Stimulated activated CD8-positive, alpha-beta memory T cell treated with anti-CD3 and anti-CD28 coated beads, Interleukin-4, amount 100 ng/mL, for 1 hour (primary cell): ENCODE measurements at places on chromosomes 7 and 10.

GRCh38 chr10:114876602-114877300 lies 55.2 kb downstream of the FHIP2A start:
- no peak for DNase-seq

DNA sequence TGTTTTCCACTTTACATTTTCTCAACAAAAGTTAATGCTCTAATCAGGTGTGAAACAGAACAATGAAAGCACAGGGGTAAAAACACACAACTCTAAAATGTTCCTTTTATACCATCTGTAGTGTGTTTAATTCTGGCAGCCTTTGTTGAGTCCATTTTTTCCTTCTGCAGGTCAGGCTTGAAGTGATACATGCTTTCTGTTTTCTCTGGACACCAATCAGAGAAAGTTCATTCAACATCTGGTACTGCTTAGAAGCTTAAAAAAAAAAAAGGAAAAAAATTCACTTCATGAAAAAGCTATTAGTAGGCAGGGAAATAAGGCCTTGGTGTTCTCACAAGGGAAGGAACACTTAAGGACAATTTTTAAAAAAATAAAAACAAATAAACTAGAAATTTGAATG lies 231.3 kb upstream of the RHOBTB1 start:
- DNase-seq, result no peak

GRCh38 chr10:73494213-73494612 lies 1.6 kb downstream of the PPP3CB start:
- DNase-seq, result no peak

GRCh38 chr10:43399320-43400310 lies 9.4 kb downstream of the HNRNPF start:
- DNase-seq, result no peak

GRCh38 chr10:33233221-33233620 lies 101.2 kb downstream of the NRP1 start:
- DNase-seq, result no peak

GRCh38 chr10:62760401-62760800 lies 44.1 kb upstream of the ADO start:
- DNase-seq, result no peak

DNA sequence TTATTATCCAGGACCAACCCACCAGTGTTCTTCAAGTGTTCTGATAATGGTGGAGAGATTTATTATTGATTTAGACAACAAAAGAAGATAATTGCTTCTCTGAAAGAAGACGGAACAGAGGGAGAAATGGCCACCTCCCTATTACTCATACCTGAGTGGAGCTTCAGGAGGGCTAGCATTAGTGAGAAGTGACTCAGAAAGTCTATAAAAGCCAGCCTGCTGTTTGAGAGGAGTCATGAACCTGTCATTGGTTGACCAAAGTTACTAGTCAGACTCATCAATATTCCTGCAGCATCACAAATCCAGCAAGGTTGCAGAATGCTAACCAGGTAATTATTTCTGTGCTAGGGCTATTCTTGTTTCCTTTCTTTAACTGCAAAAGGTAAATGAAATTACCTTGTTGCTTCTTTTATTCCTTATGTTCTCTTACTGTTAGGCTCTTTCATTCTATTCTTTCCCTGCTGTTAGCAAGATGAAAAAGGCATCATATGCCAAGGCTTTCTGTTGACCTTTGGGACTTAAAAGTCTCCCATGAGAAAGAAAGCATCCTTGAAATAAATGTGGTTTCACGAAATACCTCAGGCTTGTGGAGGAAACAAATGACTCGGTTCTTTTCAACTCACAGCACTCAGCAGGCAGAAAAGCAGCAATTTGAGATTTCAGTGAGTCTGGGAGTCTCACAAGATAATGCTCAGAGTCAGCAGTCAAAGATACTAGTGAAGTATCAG lies 256.4 kb upstream of the PHYHIPL start:
- no peak for DNase-seq

- DNase-seq, result no peak
Measured at GRCh38 chr7:21504021-21504420, 38.8 kb upstream of the DNAH11 start.

GRCh38 chr10:118948786-118949185 lies 80.7 kb upstream of the NANOS1 start:
- no peak for DNase-seq

DNA sequence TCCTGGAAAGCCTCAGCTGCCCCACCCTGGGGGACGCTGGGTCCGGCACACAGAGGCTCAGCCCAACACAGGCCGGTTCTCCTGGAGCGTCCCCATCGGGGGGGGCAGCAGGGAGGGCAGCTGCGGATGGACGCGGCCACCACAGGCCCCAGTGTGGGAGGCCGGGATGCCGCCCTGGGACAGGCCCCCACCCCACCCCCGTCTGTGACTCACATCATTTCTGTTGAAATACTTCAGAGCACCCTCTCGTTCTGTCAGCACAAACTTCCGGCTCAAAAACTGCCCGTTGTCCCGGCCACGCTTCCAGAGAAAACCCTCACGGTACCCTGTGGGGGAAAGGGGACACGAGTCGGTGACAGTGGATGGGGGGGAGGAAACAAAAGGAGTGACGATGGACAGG lies 28.5 kb downstream of the GET4 start:
- DNase-seq, result no peak

DNA sequence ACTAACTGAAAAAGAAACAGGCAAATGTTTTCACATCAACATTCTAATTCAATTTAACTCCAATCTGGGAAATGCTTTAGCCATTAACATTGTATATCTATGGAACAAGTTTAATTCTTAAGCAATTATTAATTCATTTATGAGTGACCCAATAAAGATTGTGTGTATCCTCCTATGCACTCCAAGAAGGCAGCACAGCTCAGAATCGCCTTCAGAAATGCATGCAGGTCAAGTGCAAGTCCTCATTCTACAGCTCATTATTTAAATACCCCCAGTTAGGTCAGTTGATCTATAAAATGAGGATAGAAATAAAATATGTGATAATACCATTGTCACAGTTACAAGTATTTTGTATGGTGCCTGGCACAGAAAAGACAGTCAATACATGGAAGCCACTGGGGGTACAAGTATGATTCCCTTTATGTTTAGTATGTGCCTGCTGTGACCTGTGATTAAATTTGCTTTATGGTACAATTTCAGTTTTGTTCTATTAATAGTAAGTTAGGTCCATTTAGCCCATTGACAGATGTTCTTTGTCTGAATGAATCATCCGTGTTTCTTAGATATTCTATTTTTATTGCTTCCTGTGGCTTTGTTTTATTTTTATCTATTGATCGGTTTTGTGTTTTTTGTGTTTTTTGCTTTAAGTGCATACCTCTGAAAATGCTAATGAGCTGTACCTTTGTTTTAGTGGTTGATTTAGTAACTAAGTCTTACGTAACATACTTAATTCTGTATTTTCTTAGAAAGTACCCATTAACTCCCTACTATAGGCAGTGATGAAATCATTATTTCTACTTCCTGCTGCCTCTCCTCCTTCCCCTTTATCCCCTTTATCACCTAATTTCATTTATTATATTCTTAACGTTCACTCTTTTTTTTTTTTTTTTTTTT lies 42.8 kb downstream of the CPXM2 start:
- DNase-seq, result no peak

DNA sequence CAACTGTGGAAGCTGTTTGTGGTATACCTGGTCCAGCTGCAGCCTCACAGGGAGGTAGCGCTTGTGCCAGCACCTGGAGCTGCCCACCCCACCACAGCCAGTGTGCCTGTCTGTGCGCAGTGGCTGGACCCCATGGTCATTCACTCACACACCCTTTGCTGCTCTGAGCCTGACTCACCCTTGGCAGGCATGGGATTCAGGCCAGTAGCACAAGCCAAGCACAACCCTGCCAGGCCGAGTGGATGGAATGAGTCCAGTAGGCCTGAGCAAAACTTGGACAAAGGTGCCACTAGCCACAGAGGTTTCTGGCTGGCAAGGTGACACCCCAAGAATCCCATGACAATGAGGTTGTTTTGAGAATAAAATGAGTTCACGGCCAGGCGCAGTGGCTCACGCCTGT lies 19.0 kb downstream of the RBM48 start:
- DNase-seq, result no peak

DNA sequence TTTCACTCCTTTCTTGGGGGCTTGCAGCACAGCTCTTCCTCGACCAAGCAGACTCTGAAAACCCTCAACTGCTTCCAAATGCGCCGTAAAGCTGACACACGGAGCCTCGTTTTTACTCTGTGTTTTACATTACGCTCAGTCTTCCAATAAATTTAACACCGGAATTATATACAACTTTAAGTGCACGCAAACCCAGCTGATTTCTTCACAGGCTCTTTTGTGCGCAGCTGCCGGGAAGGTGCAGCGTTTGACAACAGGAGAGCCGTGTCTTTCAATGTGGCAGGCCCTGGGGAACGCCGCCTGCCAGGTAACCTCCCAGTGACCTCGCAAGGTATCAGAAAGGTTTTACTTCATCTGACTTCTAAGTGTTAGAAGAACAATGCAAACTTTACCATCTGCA lies 35.0 kb downstream of the GFRA1 start:
- no peak for DNase-seq

DNA sequence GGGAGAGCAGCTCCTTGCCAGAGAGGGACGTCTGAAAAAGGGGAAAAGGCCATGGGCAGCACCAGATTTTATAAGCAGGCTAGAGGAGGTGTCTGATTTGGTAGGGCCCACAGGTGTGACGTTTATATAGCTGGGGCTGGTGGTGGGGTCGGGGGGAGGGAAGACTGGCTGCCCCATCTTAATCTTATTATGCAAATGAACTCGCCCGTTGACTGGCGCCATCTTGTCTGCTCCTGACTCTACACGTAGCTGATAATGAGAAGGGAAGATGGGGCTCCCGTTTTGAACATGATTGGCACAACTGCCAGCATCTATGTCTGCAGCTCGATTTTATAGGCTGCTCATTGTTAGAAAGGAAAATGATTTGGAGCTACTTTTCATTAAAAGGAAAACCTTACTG lies 28.6 kb upstream of the CADPS2 start:
- DNase-seq, result no peak

DNA sequence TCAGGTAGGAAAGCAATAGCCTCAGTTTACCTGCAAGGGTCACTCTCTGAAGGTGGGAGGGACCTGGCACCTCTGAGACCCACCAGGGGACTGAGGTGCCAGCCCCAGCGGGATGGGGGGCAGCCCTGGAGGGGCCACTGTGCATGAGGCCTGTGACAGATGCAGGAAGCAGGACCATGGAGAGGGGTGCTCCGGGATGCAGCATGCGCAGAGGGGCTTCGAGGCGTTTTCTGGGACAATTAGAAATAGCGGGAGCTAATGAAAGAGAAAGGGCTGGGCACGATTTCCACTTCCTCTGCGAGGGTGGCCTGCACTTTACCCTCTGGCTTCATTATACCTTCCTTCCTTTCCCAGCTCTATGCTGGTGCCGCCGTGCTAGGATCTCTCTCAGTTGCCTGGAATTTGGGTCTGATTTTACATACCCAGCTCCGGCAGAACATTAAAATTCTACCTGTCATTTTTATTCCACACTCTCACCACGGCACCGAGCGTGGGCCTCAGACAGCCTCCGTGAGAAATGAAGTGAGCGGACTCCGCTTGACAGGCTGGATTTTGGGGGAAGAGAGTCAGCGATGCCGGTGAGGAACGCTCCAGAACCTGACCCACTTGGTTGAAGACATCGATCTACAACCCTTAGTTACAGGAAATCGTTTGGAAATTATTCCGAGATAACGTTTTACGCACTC lies 333.9 kb upstream of the PFKP start:
- DNase-seq, result no peak

DNA sequence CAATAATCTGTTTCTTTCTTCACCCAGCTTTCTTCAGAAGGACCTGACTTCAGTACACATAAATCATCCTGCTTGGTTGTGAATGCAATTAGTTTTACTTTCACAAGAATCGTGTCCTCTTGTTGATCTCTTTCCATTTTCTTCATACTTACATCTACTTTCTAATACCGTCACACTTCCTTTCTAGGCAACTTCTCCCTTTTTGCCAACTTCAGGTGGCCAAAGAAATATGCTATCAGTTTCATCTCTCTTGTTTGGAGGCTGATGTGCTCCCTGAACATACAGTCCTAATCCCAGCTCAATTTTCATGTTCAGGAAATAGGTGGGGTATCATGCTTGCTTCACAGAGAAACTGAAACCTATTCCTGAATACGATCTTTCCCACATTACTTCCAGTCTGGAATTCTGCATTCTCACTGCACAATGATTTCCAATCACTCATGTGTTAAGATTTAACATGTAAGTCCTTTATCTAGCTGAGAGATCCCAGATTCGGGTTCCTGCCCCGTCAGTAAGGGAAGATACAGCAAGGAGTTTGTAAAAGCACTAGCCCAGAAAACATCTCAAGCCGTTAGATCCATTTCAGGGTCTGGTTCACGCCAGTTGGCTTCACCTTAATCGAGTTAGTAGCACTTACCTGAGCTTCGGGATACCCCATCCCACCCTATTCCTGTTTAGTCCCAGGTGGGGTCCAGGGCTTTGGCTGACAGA lies 994 bp downstream of the SLC25A28 start:
- no peak for DNase-seq

DNA sequence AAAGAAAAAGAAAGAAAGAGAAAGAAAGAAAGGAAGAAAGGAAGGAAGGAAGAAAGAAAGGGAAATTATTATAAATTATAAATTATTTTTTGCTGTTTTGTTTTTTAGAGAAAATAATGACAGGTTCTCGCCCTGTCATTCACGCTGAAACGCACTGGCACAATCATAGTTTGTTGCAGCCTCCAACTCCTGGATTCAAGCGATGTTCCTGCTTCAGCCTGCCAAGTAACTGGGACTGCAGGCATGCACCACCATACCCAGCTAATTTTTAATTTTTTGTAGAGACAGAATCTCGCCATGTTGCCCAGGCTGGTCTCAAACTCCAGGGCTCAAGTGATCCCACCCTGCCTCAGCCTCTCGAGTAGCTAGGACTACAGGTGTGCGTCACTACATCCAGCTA lies 21.6 kb downstream of the MMD2 start:
- DNase-seq, result no peak
